ENCODE measurements at places on chromosomes 2 and 18.

DNA sequence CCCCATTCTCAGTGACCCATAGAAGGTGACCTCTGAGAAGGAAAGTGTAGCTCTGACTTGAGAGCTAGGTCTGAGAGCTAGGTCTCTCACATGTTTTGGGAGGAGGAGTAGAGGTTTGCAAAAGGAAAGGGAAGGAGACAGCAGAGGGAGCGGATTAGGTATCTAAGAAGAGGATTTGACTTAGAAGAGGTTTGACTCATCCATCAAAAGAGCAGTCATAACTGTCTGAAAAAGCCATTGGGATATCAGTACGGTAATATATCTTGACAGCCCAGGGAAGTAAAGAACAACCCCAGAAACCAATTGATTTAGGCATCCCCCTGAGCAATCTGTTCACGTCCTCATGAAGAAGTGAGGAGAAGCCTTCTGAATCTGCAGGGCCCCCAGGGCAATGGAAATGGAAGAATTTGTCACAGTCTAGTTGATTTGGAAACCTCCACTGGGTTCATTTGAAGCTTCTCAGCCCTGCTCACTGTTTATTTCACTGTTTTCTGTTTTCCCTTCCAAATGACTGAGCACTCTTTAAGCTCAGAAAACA lies 19.3 kb downstream of the OXER1 start:
- DNase-seq = no peak

DNA sequence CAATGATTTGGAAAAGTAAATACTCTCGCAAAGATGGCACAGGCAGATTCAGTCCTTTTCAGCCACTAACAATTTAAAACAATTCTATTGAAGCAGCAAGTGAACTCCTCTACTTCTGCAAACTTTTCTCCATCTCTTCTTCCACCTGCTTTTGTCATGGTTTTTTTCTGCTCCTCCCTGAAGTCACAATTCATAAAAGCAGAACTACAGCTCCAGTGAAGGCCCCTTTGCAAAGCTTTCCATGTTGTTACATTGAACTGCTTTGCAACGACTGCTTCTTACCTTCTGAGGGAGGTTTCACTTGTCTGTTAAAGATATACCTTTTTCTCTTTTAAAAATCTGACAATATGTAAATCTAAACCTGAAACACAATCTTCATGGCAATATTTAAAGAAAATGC lies 3.7 kb upstream of the SERTAD2 start:
- DNase-seq = no peak

GRCh38 chr18:37640504-37640903 lies 74.9 kb upstream of the CELF4 start:
- no peak for DNase-seq

DNA sequence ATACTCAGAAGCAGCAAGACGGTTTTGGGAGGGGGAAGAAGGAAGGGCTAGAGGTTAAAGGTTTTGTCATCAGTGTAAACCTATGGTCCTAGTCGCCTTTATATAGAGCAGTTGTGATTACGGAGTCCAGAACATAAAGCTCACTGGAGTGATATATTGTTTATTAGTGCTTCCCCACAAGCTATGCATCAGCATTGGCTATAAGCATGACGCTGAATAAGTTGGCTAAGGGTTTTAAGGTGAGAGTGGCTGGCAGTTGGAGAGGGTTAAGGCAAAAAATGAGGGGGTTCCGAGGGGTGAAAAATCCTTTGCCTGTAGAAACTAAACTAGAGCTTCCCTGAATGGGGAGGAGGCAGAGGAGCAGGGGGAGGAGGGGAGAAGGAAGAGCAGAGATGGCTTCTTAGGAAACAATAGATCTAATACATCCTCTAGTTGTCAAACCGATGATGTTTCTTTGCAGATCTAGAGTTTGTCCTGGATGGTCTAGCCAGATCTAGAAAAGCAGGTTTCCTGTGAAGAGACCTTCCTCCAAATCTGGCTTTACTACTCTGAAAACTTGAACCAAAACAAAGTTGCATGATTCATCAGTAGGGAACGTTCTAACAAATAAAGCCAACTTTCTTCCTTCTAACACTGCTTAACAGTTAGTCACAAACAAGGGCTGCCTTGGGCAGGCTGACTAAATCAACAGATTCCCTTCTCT lies 2.5 kb downstream of the KLF7 start:
- no peak for DNase-seq

GRCh38 chr2:177314722-177315264 lies 50.3 kb upstream of the NFE2L2 start:
- no peak for DNase-seq

GRCh38 chr2:11071939-11072338 lies 83.3 kb upstream of the SLC66A3 start:
- DNase-seq = no peak

- DNase-seq = no peak
Measured at GRCh38 chr2:102086150-102086872, 56.2 kb upstream of the IL1R1 start.

DNA sequence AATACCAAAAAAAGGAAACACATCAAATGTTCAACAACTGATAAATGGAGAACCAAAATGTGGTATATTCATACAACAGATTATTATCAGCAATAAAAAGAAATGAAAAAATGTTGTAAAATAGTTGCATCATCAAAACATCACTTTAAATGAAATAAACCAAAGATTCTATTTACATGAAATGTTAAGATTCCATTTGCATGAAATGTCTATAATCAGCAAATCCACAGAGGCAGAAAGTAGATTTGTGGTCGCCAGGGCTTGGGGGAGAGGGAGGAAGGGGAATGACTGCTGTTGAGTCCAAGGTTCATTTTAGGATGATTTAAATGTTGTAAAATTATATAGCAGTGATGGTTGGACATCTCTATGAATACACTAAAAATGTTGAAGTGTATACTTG lies 181.9 kb downstream of the RTP5 start:
- DNase-seq = no peak

DNA sequence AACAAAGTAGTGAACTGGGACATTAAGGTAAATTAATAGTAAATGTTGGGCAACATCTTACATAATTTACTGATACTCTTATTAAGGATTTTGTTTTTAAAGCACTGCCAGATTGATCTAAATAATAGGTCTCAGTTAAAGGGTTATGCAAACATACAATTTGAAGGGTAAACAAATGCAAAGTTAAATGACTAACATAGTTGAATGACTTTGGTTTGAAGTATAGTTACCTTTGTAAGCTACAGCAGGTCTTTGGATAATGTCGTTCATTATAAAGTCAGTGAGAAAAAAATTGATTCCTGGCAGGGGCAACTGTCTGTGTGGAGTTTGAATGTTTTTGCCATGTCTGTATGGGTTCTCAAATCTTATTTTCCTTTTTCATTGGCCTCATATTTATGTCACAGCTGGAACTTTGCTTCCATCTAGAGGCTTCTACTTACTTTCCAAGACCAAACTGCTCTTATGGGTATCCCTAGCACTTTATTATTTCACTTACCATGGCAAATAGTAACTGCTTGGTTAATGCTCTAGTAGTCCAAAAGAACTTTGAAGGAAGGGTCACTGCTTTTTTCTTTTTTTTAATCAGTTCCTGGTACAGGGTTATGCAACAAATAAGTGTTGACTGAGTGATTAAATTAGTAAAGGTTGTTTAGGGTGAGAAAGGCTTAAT lies 107.8 kb downstream of the NBEAL1 start:
- no peak for DNase-seq
